ENCODE measurements at places on chromosomes 12 and 14. TPM values are rescaled to one million over a fixed set of nuclear protein-coding genes. Genes with fewer than 3 reads are reported as not detected.

DNA sequence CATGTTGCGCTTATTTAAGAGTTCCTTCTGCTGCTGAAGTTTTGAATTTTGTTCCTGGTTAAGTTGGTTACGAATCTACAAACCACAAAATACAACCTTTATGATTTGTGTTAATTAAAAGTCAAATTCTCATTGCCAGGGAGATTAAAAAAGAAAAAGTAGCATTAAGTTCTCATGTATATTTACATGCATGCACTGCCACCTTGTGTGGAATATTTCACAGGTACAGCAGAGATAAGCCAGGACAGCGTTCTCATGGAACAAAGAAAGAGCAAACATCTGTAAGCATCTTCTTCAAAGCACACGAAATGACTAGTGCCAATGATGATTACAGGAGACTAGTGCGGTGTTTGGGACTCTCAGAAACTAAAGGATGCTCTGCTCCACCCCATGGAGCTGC is 34.2 kb downstream of the ZFYVE21 start:
- DNase-seq, result no peak

Gene NANOG
- not detected for total RNA-seq

DNA sequence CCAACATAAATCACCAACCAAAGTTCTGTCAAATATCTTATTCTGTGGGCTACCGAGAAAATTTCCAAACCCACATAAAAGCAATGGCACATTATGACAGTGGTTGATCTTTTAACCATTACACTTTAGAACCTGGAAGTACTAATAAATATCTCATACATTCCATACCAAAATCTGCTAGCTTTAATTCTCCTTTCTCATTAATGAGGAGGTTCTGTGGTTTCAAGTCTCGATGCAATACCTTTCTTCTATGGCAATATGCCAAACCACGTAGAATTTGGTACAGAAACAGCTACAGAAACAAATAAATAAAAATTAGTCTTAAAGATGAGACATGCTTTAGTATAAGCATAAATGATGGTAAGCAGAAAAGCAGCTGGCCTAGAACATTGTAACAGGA is 100.7 kb downstream of the ELK3 start:
- no peak for DNase-seq

- no peak for DNase-seq
Measured at GRCh38 chr14:62373944-62374343, 611.7 kb downstream of the SNAPC1 start.

Gene B4GALNT1
- 6.3 TPM for total RNA-seq

Gene DTX1
- total RNA-seq, result 1.7 TPM

- no peak for DNase-seq
Measured at GRCh38 chr12:47282206-47282605, 202.4 kb upstream of the AMIGO2 start.

GRCh38 chr14:58002618-58003017 is 136.7 kb upstream of the SLC35F4 start:
- DNase-seq, result no peak

DNA sequence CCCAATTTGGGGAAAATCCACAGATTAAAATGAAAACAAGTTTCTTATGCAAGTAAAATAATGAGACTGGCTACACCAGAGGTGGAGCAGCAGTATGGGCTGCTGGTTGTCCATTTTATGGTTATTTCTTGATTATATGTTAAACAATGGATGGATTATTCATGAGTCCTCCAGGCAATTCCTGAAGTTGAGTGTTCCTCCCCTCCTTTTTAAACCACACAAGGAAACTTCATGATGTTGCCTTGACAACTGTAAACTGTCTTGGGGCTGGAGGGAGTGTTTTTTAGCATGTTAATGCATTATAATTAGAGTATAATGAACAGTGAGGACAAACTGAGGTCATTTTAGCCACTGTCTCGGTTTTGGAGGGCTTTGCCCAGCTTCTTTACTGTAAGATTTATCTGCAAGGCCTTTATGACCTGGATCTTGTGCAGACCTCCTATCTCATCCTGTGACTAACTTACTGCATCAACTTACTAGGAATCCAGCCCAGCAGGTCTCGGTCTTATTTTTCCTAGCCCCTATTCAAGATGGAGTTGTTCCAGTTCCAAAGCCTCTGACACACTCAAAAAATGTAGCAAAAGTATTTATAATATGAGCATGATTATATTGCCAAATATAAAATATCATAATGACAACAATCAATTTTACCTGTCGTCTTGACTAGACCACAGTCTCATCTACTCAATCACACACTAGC is 534.0 kb downstream of the TMEM121 start:
- no peak for DNase-seq

DNA sequence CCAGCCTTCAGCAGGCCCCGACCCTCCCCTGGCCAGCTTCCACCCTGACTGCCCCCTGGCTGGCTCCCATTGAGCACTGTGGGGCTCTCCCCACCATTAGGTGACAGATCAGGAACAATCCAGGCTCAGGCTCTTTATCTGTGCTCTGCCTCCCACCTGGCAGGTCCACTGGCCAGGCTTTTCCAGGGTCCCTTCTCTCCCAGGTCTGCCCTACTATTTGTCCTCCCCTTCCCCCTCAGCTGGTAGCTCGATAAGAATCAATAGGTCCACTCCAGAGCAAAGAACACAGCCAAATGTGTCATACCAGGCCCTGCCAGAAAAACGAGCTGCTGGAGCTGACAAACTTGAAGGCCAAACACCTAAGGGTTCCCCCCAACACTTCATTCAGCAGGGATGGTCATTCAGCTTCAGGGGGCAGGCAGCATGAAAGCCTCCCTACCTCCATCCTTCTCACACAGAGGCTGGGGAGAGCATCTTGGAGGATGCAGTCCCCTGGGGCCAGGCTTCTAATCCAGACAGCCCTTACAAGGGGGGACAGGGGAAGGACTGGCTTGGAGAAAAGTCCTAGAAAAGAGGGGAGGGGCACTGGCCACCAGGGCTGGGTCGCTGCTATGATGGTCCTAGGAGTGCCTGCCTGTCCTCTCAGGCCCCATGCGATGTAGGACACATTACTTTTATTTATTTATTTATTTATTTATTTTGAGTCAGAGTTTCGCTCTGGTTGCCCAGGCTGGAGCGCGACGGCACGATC is 1.9 kb upstream of the KRT18 start:
- DNase-seq, result no peak

GRCh38 chr14:65223636-65224035 is 121.3 kb upstream of the MAX start:
- no peak for DNase-seq

DNA sequence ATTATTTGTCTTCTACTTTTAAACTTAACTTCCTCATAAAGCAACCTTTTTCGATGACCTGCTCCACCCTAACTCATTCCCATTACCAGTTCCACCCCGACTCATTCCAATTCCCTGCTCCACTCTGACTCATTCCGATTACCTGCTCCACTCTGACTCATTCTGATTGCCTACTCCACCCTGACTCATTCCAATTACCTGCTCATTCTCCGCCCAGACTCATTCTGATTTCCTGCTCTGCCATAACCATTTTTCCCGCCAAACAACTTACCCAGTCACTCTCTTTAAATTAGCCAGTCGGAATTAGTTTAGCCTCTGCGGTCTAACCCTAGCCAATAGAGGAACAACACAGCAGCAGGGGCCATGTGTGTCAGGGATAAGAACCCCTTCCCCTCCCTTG is 249.1 kb downstream of the DPY19L2 start:
- DNase-seq, result no peak

GRCh38 chr12:124395986-124396385 is 101.1 kb downstream of the RFLNA start:
- no peak for DNase-seq

Gene SPSB2
- 3.1 TPM for total RNA-seq

GRCh38 chr14:67526676-67527459 is 6.2 kb upstream of the PLEKHH1 start:
- no peak for DNase-seq

DNA sequence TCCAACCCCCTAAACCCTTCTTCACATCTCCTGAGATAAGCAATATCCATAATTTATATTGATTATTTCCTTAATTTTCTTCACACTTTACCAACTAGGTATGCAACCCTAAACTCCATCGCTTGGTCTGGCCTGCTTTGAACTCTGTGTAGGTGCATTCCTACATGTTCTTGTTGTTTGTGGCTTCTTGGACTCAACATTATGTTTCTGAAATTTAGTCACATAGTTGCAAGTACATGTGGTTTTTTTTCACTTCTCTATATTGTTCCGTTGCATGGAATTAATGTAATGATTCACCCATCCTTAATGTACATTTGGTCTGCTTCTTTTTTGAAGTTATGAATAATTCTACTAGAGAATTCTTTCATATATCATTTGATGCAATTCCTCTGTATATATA is 1.6 kb upstream of the TAS2R30 start:
- DNase-seq, result no peak

Gene SIX1
- total RNA-seq, result 0.27 TPM

GRCh38 chr14:47596232-47596631 is 79.2 kb downstream of the MDGA2 start:
- no peak for DNase-seq

- no peak for DNase-seq
Measured at GRCh38 chr14:103140316-103141109, 17.3 kb downstream of the TNFAIP2 start.

DNA sequence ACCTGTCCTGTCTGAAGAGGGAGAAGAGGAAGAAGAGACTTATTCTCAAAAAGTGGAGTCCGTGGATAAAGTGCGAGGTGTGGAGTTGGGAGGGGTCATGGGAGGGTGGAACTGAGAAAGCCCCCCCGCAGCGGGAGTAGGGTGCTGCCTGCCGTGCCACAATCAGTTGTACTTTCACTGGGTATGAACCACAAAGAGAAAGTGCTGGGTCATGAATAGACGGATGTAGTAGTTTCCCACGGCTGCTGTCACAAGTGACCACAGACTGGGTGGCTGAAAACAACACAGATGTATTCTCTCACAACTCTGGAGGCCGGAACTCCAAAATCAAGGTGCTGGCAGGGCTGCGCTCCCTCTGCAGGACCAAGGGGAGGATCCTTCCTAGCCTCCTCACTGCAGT is 5.5 kb downstream of the DNAH10 start:
- DNase-seq, result no peak

GRCh38 chr12:117968826-117969659 is at the start of gene KSR2:
TSS of gene KSR2 (minus strand) at chr12:117968990. CDS start at chr12:117968255, 735 bp downstream.
- DNase-seq, result no peak

Gene PTPRR
- total RNA-seq, result 0.21 TPM

GRCh38 chr12:78531831-78532458 is 332.6 kb upstream of the SYT1 start:
- DNase-seq, result no peak

- DNase-seq, result no peak
Measured at GRCh38 chr14:55699131-55700057, 119.4 kb downstream of the KTN1 start.

DNA sequence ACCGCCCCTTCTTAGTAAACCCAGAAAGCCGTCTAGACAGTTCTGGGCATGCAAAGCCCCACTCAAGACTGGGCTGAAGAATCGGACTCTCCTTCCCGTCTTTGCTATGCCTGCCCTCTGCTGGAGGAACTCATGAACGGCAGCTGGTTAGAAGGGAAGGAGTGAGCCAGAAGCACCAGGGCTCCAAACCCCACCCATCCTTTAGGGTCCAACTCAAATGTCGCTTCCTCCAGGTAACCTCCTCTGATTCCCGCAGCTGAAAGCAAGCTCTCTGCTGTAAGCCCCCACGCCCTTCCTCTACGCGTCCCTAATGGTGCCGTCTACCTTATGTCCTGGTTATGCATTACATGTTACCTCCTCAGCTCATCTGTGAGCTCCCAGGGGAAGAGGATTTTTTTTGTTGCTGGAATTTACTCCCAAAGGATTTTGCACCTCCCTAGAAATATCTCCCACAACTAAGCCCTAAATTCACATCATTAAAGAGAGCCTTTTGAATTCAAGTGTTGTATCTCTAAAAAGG is 59.0 kb upstream of the SCN8A start:
- peak; percentile 65 for DNase-seq
